Stimulated activated CD4-positive, alpha-beta T cell treated with anti-CD3 and anti-CD28 coated beads, Interleukin-4, amount 100 ng/mL, for 48 hours (primary cell): ENCODE measurements at places on chromosomes 7 and 10.
A peak's percentile ranks its signal among the peaks of the same experiment; 100 is the strongest.

DNA sequence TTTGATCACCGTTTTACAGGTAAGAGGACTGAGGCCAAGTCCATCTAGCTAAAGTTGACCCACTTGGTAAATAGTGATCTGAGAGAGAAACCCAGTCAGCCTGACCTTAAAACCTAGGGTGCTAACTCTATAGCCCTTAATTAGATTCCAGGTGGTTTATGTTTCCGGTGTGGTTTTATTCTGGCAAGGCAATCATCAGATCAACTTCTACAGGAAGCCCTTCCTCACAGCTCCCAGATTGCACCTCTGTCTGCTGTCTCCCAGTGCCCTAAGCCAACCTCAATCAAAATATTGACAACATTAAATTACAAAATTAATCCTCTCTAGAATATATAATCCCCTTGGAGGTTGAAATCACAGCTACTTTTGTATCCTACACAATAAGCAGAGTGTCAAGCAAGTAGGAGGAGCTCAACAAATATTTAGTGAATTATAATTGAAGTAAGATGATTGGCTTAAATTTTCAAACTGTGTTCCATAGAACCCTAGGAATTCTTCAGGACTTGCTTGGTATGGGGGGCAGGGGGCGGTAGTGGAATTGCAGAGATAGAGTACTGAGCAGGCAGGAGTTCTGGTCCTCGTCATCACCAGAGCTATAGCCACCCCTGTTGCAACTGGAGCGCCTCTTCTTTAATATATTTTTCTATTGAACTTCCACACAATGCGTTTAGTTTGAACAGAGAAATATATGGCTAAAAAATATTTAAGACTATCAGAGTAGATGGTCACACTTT is 692.8 kb upstream of the LRRN3 start:
- no peak for DNase-seq

GRCh38 chr10:131310551-131311401 is 745 bp downstream of the TCERG1L start:
- no peak for DNase-seq

- no peak for DNase-seq
These were observed 35.6 kb upstream of the ADAM12 start for GRCh38 chr10:126423732-126424491.

DNA sequence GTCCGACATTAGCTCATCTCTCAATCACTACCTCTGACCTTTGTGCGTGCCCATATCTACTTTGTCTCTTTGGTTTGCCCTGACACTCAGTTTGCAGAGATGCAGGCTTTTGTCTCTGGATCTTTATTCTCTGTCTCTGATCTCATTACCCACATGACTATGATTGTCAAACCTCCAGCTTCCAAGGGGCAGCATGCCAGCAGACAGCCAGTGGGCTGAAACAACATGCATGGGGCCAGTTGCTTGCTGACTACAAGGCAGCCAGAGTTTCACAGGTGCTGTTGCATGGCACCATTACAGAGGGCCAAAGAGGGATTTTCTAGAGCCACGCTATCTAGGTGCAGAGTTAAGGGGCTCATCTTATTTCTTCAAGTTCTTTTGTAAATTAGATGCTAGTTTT is 146.2 kb downstream of the SPAG6 start:
- DNase-seq, result no peak

- DNase-seq, result no peak
These were observed 194.6 kb upstream of the NRG3 start for GRCh38 chr10:81680359-81680758.

DNA sequence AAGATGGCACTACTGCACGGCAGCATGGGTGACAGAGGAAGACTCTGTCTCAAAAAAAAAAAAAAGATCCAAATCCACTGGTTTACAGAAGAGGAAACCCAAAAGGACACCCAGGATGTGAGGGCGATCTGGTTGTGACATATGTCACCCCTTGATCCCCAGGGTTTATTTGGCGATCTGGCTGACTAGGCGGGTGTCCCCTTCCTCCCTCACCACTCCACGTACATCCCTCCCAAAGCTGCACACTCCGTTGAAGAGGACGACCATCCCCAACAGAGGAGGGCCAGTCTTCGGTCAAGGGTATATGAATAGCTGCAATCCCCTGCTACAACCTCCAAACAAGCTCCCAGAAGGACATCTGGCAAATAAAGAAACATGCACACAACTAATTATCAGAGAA is 111.6 kb downstream of the HTR5A start:
- no peak for DNase-seq

DNA sequence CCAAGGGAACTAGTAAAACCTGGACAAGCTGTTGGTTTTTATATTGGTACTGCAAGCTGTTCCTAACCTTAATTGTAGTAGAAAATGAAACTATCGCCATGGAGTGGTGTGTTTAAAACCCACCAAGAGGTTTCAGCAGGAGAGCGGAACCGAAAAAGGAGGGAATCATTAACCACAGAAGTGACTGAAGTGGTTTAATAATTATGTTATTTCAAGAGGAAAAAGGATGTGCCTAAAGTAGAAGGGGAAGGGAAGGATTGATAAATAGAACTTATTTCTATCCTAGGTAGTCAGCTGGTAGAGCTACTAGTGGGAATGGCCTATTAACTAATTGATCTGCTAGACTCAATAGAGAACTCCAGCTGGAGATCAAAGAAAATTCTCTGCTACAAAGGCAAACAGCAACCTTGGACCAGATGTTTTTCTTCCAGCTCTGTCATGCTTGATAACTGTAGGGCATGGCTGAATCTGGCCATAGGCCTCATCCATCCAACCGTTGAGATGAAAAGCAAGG is 91.8 kb downstream of the BAMBI start:
- no peak for DNase-seq

- DNase-seq, result peak; percentile 58
These were observed 434 bp downstream of the STAMBPL1 start for GRCh38 chr10:88880282-88881076.
